IPS DF 19.7 (cell line): ENCODE measurements at places on chromosomes 5 and 9.
A peak's percentile ranks its signal among the peaks of the same experiment; 100 is the strongest.

- DNase-seq: no peak
Observed at GRCh38 chr9:128244837-128245231, 31.0 kb downstream of the GOLGA2 start.

DNA sequence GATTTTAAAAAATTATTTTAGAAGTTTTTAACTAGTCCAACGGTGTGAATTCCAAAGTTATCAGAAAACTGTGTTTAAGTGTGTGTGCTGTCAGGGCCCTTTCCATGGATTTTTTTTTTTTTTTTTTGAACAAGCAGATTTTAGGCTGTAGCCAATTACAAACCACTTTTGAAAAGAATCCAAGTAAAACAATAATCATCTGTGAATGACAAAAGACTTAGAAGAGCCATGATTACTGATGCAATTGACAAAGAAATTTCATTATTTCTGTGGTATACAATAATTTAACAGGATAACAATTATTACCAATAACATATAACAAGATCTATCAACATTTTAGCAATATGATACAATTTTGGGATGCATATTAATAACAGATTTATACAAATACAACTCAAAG is 16.2 kb upstream of the PAIP1 start:
- DNase-seq: no peak

DNA sequence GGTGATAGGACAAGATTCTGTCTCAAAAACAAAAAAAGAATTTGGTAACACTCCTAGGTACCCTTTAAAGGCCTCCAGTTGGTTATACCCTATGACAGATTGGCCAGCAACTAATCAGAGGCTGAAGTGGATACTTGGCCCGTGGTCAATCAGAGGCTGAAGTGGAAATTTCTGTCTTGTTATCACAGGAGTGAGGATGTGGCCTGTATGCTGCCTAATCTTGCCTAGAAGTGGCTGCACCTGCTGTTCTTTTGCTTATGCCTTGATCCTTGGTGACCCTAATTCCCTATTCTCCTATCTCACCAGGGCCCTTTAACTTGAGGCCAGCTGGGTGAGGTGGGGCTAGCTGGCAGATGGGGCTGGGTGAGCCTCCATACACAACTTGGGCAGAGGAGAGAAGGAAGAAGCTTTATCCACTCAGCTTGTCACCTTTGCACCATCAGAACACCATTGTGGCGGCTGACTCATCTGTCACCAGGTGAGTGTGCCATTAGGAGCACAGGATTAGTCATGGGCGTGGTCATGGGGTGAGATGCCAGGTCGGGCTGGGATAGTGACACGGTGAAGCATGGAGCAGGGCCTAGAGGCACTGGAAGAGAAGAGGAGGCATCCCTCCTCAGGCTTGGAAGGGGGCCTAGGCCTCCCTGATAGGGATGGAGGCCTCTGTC is 41.5 kb downstream of the SAR1B start:
- DNase-seq: no peak

- no peak for DNase-seq
Observed at GRCh38 chr9:113138760-113139159, 12.0 kb upstream of the SLC31A2 start.

DNA sequence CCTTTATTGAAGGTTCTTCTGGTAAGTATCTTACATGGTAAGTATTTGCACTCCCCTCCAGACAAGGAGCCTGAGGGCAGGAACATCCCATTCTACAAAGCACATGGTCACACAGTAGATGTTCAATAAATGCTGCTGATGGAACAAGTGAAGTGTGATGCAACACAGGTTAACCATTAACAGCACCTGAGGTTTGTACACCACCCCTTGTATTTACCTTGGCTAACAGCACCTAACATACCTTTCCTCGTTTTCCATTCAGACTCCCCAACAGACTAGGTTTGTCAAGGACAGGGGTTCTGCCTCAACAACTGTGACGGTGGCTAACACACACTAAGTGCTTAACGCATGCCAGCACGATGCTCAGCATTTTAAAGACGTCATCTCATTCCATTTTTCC is 213.6 kb downstream of the MAPKAP1 start:
- no peak for DNase-seq

GRCh38 chr5:134577022-134577795 is 51.7 kb downstream of the JADE2 start:
- no peak for DNase-seq

- DNase-seq: no peak
Observed at GRCh38 chr9:89817151-89817950, 212.5 kb downstream of the GADD45G start.

GRCh38 chr9:92119586-92119985 is 4.4 kb upstream of the SPTLC1 start:
- no peak for DNase-seq

GRCh38 chr9:121333950-121334773 is 35.9 kb downstream of the STOM start:
- DNase-seq: no peak

DNA sequence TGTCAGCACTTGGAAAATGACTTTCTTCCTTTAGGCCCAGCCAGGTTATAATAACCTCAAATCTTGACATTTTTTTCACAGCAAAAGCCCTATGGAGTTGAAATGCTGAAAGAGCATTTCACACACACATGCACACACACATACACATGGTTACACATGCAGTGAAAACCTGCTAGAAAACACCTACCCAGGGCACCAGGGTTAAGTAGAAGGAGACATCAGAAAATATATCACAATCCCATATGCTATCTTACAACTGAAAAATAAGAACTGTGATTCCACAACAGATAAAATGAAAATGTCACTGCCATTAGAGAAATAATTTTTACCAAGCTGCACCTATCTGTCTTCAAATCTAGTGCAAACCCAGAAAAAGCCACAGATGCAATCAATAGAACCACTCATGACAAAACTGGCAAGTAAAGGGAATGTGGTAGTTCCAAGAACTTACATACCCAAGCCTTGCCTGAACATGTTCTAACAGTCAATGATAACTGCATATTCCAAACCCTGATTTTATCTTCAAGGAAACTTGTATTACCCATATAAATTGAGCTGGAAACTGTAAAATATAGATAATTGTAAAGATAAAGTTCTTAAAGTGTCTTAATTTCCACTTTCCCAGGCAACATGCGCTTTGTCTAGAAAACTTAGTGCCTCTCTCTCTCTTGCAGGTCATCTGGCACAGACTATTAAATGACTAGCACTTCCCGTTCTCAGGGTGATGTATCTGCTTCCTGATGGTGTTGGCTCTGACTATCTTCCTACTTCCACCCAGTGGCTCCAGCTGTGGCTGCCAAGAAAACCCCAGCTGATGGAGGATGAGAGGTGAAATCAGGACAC is 250.2 kb upstream of the PTGER4 start:
- DNase-seq: no peak

GRCh38 chr9:107685901-107686300 is 196.3 kb upstream of the KLF4 start:
- no peak for DNase-seq

DNA sequence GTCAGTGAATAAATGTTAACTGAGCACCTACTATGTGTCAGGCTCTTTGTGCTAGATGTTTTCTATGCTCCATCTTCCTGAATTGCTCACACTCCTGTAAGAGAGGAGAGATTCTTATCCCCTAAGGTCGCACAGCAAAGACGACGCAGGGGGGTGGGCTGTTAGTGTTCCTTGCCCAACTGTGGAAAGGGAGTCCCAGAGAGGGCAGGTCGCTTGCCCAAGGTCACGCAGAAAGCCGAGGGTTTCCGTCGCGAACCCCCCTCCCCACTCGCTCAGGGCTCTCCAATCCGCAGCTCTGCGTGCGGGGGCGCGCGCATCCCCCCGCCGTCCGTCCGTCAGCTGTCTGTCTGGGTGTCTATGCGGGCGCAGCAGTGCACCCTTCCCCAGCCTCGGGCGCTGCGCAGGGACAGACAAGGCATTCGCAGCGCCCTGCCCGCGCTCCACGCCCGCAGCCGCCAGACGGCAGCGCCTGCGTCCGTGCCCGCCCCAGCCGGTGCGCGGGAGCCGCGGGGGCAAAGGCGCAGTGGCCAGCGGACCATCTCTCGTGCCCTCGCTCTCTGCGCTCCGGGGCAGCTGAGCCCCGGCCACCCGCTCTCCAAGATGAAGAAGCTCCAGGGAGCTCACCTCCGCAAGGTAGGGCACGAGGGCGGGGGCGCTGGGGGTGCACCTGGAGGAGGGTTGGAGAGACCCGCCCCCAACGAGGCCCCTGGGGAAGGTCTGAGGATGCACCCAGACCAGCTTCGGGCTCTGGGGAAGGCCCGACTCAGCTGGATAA is at the start of gene SLC6A7:
Gene SLC6A7 (plus strand): TSS at position 335 of the 775 bp plus-strand sequence. CDS start 266 bp downstream, at position 601.
- DNase-seq: no peak

DNA sequence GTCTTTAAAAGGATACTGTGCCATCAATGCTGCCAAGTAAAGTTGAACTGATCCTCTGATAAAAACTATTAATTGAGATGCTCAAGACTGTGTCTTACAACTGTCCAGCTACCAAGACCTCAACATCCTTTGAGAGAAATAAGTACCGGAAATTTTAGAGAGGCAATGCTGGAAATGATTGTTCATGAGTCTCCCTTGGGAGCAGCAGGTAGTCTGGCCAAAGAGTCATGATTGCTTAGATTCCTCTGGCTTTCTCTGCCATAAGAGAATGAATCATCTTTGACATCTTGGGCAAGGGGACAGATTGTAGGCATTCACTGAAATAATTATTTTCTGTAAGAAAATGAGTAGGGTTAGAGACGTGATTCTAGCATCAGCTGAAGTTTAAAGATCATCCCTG is 466.6 kb upstream of the DAB2 start:
- no peak for DNase-seq

DNA sequence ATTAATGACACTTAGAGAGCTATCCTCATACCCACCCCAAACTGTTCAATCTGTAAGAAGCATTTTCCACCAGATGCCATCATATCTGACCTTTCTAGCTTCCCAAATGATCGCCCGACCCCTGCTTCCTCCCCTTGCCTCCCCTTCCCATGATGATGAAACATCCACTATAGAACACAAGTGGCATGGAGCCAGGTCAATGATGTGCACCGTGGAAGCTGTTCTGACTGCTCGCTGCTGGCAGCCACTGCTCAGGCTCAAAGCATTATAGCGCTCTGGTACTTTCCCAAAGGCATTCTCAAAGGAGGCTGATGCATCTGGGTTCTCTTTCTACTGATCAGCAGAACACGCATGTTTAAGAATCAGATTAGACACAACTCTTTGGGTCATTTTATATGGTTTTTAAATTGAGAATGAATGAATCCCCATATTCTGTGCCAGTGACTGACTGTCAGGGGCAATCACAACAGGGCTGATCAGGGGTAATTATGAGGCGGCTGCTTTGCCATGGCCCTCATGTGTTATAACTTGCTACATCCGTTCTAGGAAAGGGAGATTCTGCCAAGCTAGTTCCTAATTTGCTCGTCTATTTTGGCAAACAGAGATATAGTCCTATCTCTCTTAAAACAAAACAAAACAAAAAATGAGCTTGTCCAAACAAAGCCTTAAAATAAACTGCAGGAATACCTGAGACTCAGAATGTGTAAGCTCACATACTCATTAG is 343.7 kb downstream of the ENC1 start:
- DNase-seq: no peak

DNA sequence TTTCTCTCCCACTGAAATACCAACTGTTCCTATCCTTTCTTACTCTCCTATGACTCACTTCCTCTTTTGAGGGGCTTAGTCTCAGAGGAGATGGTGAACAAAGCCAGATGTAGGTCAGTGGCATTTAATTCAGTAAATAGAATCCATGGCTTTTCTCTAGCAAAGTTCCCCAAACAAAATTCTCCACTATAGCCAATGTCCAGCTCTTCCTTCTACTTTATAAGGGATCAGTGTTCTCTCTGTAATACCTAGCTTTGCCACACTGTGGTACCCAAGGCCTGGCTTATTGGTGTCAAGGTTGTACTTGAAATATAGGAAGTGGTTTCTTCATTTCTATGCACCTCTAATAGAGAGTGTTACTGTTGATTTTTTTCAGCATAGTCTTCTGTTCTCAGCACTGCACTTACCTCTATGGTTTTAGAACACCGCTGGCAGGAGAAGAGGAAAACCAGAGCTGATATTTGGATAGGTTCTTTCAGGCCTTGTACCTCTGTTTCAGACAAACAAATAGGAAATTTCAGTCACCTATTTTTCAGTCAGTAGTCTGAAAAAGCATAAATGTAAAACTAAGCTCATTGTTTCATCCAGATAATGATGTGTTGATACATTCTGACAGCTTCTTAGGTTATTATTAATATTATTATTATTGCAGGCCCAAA is 40.6 kb upstream of the ITGA2 start:
- DNase-seq: no peak

DNA sequence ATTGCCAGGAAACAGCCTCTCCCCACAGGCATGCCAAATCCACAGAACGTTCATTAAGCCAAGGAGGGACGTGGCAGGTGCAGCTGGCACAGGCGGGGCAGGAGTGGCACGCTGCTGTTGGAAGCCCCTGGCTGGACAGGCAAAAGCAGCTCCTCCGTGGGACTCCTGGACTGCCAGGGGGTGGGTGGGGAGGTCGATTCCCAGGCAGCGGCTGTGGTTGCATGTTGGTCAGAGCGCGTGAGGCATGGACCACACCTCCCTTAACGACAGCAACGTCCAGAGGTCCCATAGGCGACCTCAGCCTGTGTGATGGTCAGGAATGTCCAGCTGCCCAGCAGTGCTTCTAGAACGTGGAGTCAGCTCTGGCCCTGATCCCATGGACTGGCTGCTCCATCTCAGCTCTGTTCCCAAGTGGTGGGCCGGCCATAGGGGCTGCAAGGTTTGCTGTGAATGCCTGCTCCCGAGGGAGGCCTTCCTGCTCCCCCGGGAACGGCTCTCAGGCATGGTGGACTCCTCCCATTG is 6.9 kb downstream of the SLC6A19 start:
- DNase-seq: no peak

DNA sequence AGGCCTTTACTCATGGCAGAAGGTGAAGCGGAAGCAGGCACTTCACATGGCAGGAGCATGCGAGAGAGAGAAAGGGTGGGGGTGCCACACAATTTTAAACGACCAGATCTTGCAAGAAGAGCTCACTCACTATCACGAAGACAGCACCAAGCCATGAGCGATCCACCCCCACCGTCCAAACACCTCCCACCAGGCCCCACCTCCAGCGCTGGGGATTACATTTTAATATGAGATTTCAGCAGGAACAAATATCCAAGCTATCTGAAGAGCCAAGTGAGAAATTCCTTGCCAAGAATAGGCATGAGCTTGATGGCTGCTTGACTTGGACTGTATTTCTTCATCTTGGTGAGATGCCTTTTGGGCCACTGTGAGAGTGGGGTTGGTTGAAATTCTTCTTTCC is 88.0 kb downstream of the PDZD2 start:
- DNase-seq: no peak

- DNase-seq: no peak
Observed at GRCh38 chr9:35952526-35953191, 5.3 kb downstream of the OR2S2 start.

- no peak for DNase-seq
Observed at GRCh38 chr5:118619823-118620222, 368.5 kb downstream of the DTWD2 start.

- DNase-seq: no peak
Observed at GRCh38 chr9:124503713-124504529, 3.3 kb downstream of the NR5A1 start.

DNA sequence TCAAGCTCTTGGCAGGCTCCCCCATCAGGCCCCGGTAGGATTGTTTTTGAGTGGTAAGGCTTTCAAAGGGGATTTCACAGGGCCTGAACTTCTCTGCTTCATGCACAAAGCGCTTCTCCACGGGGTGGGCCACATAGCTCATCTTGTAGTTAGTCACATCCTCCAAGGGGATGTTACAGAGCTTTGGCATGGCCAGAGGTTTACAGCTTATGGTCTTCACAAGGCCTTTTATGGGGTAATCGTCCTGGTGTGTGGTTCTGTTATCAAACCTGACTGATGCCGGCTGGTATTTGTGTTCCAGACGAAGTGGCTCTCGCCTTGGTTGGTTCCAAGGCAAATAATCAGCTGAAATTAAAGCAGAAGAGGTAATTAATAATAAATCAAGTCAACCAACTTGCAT is 104.3 kb downstream of the SAXO1 start:
- DNase-seq: no peak

GRCh38 chr9:17063535-17064135 is 71.2 kb upstream of the CNTLN start:
- peak; percentile 7 for DNase-seq
